ENCODE measurements at places on chromosomes 7 and 10. TPM values are rescaled to one million over a fixed set of nuclear protein-coding genes. Genes with fewer than 3 reads are reported as not detected.

DNA sequence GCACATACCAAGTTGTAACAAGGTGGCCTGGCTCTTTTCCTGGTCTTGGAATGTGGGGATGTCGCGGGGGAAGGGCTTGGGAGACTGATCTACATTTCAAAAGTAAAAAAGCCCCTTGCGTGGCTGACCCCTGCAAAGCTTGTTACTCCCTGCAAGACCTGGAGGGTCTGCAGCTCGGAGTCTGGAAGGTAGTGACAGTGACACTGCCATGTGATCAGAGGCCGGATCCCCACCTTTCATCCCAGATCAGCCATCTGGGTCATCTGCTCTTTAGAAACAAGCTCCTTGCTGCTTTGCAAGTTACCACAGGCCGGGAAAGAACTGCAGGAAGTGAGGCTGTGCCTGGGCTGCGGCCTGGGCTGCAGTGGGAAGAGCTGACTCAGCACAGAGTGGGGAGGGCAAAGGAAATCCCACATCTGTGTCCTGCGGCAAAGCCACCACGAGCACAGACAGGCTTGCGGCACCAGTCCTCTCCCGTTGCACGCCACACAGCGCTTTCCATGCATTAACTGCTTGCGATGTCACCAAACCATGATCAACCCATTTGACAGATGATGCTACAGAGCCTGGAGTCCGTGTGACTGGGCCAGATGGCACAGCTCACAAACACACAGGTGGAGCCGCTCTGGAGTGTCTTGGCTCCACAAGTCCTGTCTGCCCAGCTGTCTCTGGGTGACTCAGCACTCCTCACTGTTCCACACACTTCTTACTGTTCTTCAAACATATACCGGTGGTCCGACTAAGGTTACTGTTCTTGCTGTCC, 97.7 kb downstream of the SH3PXD2A start:
- H3K27me3 ChIP-seq = no peaks in the 10 kb centered on the region
- peaks cover 8% of the 10 kb centered on the region for H3K4me1 ChIP-seq
- H3K36me3 ChIP-seq = no peaks in the 10 kb centered on the region
- H3K27ac ChIP-seq = peak overlapping the region; percentile 94

- H3K36me3 ChIP-seq = no peaks in the 10 kb centered on the region
- no peak overlapping the region for H3K4me3 ChIP-seq
- H3K4me1 ChIP-seq = no peaks in the 10 kb centered on the region
- no peak for DNase-seq
These were observed 9.7 kb downstream of the TBRG4 start for GRCh38 chr7:45101748-45102147.

DNA sequence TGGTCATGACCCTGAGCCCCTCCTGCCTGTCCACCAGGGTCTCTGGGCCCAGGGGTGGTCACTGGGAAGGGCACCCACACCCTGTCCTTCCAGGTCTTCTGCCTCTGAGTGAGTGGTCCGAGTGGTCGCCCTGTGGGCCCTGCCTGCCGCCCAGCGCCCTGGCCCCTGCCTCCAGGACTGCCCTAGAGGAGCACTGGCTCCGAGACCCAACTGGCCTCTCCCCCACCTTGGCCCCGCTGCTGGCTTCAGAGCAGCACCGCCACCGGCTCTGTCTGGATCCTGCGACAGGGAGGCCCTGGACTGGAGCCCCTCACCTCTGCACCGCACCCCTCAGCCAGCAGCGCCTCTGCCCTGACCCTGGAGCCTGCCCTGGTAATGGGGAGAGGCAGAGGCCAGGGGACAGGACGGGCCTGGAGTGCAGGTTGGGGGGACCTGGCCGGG, 13.9 kb upstream of the ZNF862 start:
- DNase-seq = no peak
- no peaks in the 10 kb centered on the region for H3K27me3 ChIP-seq

SUN1 gene
- 363 TPM for total RNA-seq

PDE1C gene
- 26.4 TPM for total RNA-seq

- no peak for DNase-seq
- no peaks in the 10 kb centered on the region for H3K36me3 ChIP-seq
- H3K27me3 ChIP-seq = no peaks in the 10 kb centered on the region
- no peak overlapping the region for H3K4me3 ChIP-seq
These were observed 21.6 kb upstream of the TRIL start for GRCh38 chr7:28979776-28980175.

ADIRF gene
- total RNA-seq = 8.5 TPM

CCDC172 gene
- total RNA-seq = not detected

DNA sequence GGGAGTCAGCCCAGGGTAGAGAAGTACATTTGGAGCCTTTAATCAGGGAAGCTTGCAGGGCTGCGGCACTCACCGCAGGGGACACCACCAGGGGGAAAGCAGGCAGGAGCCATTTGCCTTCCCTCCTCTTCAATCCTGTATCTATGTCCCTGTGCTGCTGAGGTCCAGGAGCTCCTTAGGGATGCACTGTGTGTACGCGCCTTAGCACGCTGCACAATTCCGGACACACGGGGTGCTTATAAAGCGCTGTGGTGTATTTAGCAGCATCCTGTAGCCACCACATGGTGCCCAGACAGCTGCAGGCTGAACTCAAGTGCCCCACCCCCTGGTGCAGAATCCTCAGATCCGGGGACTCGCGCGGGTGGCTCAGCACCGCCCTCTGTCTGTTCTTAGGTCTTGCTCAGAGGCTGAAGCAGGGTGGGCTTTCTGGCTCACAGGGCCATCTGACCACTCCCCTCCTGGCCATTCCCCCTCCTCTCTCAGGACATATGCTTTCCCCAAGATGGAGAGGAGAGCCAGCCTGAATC, 421.4 kb downstream of the SDK1 start:
- H3K4me1 ChIP-seq = no peaks in the 10 kb centered on the region
- H3K4me3 ChIP-seq = no peak overlapping the region
- DNase-seq = no peak

GRCh38 chr10:119602241-119603095, 5.7 kb upstream of the TIAL1 start:
- H3K4me1 ChIP-seq = no peaks in the 10 kb centered on the region
- no peak overlapping the region for H3K27ac ChIP-seq
- DNase-seq = no peak
- no peaks in the 10 kb centered on the region for H3K27me3 ChIP-seq

- no peaks in the 10 kb centered on the region for H3K27me3 ChIP-seq
- no peaks in the 10 kb centered on the region for H3K4me1 ChIP-seq
These were observed 404.1 kb upstream of the LRGUK start for GRCh38 chr7:133723044-133723443.

- H3K27me3 ChIP-seq = no peaks in the 10 kb centered on the region
- no peak for DNase-seq
- H3K4me1 ChIP-seq = no peaks in the 10 kb centered on the region
- no peaks in the 10 kb centered on the region for H3K36me3 ChIP-seq
- peak overlapping the region; percentile 91 for H3K27ac ChIP-seq
These were observed 982 bp downstream of the PGAM1 start for GRCh38 chr10:97426776-97427570.

Measured in uterus (tissue), 4 donors.